Activated naive CD4-positive, alpha-beta T cell (primary cell): ENCODE measurements at places on chromosomes 1 and 21.

DNA sequence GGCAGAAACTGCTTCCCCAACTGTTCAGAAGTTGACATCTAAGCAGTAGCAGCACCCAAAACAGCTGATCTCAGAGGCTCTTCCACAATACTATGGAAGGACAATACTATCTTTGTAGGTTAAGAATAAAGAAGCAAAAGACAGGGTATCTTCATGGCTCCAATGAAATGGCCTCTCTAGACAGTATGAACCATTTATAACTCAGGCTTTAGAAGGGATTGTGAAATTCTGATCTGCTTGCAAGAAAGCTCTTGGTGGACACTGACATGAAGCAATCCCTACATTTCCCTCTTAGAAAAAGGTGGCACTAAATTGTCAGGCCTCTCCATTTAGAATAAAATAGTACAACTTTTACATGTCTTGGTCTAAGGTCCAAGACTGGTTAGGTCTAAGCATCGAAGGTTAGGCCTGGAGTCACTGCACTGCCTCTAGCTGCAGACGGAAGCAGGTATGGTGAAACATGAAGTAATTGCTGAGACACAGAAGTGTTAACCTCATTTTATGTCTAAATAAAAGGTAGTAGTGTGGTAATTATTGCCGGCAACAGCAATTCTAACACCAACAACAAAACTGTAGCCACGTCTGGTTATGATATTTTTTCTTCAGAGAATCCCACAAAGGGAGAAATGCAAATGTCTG, 50.6 kb upstream of the HP1BP3 start:
- no peak for DNase-seq

- no peak for DNase-seq
Observed at GRCh38 chr21:20789729-20790500, 208.3 kb upstream of the NCAM2 start.

DNA sequence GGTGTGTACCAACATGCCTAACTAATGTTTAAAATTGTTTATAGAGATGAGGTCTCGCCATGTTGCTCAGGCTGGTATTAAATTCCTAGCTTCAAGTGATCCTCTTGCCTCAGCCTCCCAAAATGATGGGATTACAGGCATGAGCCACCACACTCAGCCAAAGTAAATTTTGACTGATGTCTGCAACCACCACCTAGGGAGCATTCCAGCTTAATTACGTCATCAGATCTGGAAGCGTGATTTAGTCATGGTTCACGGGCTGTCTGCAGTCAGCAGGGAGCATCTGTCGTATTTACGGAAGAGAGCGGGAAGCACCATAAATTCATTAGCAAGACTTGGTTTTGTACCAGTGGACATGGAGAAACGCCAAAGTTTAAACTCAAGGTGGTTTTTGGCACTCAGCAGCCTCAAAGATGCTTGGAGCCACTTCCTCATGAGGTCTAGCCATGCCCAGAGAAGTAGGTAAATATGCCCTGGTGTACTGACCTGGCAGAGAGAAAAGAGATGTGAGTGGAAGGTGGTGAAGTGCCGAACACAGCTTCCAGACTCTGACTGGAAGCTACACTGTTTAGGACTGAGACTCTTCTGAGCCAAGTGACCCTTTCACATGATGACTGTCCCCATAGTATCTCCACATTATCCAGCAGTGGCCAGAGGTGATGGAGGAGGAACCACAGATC, 60.8 kb upstream of the SLC35F3 start:
- DNase-seq: no peak

DNA sequence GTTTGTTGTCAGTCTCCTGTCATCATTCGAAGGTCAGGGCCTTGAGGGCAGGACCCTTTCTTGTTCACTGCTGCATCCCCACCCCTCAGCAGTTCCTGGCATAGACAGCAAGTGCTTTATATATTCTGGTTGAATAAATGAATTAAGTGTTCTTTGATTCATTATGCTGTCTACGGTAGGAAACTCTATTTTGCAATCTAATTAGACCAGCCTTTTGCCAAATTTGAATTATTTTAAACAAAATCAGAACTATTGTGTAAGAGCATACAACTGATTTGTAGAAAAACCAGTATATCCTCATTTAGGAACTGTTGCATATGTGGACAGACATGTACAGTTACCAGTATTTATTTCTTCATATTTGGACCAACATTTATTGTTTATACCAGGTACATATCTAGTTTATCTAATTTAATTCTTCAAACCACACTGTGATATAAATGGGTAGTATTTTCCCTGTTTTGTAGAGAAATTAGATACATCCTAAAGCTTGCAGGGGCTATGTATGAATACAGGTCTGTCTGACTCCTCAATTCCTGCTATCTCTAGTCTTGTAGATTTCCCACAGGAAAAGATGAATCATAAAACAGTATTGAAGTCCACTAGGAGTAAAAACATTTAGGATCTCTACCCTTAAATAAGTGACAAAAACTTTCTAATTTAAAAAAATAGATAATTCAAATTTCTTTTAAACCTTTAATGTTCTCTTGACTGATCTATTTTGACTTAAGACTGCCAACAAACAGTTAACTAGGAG, 10.4 kb downstream of the MGST3 start:
- no peak for DNase-seq

- DNase-seq: no peak
Observed at GRCh38 chr1:34839526-34840305, 19.8 kb downstream of the SMIM12 start.

GRCh38 chr1:88655685-88656299, 28.3 kb upstream of the PKN2 start:
- no peak for DNase-seq

DNA sequence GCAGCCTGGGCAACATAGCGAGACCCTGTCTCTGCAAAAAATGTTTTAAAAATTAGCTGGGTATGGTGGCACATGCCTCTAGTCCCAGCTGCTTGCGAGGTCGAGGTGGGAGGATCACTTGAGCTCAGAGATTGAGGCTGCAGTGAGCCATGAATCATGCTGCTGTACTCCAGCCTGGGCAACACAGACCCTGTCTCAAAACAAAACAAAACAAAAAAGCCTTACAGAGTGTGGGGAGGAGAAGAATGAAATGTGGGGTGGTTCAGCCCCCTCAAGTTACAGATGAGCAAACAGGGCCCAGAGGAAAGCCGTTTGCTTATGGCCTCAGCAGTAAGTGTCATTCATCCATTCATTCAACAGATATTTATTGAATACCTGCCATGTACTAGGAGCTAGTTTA, 40.7 kb downstream of the RPS6KA1 start:
- no peak for DNase-seq

DNA sequence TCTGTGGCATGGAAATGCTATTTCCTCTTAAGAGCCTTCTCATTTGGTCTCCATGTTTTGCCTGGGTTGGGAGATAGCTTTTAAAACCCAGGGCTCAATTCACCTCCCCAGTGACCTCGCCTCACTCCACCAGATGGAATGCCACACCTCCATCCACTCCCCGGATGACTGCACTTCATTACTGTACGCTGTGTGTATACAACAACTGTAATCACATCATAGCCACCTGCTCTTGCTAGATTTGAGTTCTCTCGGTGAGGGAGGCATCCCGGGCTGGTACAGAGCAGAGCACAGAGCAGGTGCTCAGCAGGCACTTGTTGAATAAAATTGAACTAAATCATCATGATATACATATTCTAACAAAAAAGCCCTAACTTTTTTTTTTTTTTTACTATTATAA, 26.0 kb downstream of the SDE2 start:
- no peak for DNase-seq

DNA sequence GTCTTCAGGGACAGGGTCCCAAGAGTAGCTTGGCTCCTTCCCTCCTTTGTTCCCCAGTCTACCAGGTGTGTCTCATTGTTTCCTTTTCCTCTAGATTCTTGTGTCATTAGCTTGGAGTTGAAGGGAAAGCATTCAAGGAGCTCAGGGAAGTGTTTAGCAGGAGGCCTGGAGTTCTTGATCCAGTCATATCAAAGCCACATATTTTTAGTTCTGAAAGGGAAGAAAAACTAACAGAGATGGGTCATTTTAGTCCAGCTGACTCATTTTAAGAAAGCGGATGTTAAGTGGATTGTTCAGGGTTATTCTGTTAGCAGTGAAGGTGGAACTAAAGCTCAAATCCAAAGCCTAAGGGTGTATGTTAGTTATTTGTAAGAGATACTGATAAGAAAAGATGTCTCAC, 721 bp downstream of the C1orf54 start:
- no peak for DNase-seq
